ENCODE measurements at places on chromosomes 12 and 14. TPM values are rescaled to one million over a fixed set of nuclear protein-coding genes. Genes with fewer than 3 reads are reported as not detected.

Gene ASIC1
- 4.0 TPM for total RNA-seq

Gene ALDH2
- 19.3 TPM for total RNA-seq

Gene PRR4
- 0.29 TPM for total RNA-seq

Gene LRP1-AS
- not detected for total RNA-seq

Gene CD9
- total RNA-seq = 284 TPM

Gene ALDH6A1
- total RNA-seq = 7.9 TPM

Gene ADAM20
- not detected for total RNA-seq

Gene FLRT2
- 0.07 TPM for total RNA-seq

Gene REP15
- 3.6 TPM for total RNA-seq

Gene SERPINA10
- not detected for total RNA-seq
